ENCODE measurements at places on chromosomes 5 and 9.

GRCh38 chr9:120982836-120983235 is 56.2 kb upstream of the TRAF1 start:
- no peak for DNase-seq

- DNase-seq = peak; percentile 10
Observed at GRCh38 chr9:89311346-89312221, 589 bp downstream of the CKS2 start.

DNA sequence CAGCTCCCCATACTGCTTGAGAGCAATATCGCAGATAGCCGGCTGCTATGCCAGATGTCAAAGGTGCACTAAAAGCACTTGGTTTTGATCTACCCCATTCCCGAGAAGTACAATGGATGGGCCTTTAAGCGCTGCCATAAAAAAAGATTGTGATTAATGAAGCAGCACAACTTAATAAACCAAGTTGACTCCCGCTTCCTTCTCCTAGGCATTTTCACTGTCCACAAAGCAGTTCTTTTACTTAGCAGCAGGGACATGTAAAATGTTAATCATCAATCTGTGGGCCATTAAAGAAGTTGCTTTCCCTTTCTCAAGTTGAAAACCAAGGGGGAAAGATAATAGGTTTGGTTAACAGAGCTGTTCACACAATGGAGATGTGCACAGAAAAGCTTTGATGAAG is 176.4 kb downstream of the TRPM6 start:
- no peak for DNase-seq

DNA sequence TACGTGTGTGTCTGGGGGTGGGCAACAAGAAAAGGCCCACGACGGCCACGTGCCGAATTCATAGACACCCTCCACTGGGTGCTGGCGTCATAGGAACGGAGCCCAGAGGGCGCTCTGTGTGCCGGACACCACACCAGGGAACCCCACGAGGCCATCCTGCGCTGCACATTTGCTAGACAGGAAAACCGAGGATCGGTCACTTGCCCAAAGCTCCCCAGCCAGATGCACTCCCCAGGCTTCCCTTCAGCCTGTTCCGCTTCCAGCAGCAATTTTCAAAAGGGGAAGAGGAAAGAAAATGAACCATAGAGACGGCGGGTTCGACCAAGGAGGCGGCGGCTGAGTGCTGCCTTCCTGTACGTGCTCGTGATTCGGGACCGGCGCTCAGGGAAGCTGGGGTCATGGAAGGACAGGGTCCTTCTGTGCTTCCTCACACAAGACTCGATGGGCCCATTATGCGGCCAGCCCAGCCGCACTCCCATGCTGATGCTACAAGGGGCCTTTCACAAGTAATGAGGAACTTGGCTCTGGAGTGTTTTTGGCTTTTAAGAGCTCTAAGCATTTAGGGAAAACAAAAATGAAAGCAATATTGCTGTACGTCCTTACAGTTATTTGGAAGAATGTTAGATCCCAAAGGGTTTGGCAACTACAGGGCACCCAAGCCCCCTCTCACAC is 124.6 kb upstream of the SARDH start:
- DNase-seq = no peak

DNA sequence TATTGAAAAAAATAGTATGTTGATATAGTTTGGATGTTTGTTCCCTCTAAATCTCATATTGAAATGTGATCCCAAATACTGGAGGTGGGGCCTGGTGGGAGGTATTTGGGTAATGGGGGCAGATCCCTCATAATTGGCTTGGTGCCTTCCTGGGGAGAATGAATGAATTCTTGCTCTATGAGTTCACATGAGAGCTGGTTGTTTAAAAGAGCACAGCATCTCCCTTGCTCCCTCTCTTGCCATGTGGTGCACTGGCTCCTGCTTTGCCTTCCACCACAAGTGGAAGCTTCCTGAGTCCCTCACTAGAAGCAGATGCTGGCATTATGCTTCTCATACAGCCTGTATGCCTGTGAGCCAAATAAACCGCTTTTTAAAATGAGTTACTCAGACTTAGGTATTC is 154.8 kb downstream of the ADAMTS6 start:
- DNase-seq = no peak

DNA sequence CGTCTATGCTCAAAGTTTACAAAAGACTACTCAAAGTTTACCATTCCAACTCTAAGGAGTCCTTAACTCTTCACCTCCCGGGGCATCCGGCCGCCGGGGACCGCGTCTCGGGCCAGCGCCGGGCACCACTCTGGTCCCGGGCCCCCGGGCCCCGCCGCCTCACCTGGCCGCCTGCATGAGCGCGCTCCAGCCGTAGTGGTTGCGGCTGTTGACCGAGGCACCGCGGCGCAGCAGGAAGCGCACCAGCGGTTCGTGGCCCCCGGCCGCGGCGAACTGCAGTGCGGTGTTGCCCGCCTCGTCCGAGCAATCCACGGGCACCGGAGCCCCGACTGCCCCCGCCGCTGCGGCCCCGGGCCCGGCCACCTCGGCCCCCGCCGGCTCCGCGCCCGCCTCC is 388 bp downstream of the ANKS6 start:
- DNase-seq = no peak

DNA sequence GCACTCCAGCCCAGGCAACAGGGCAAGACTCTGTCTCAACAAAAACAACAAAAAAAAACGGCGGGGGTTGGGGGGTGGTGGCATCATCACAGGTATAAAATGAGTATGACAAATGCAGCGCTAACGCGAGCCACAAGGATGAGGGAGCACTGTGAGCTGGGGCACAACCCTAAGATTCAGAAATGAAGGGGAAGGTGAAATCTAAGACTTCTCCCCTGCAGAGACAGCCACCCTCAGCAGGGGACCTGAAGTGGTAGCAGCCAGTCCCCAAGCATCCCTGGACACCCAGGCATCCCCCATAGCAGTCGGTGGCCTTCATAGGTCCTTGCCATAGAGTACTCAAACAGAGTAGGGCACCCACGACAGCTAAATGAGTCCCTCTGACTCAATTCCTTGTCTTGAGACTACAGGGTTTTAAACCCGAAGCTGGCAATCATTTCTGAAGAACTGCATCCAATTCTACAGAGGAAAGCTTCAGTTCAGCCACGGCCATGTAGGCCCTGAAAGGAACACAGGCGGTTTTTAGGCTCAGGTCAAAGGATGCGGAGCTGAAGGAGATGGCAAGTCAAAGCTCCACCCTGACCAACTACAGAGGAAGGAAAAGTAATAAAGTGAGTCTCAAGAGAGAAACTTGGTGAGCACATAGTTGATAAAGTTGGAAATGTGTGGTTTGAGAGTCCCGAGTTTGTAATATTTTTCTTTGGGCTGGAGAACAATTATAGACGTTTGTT is 50.3 kb downstream of the MYO10 start:
- DNase-seq = no peak

DNA sequence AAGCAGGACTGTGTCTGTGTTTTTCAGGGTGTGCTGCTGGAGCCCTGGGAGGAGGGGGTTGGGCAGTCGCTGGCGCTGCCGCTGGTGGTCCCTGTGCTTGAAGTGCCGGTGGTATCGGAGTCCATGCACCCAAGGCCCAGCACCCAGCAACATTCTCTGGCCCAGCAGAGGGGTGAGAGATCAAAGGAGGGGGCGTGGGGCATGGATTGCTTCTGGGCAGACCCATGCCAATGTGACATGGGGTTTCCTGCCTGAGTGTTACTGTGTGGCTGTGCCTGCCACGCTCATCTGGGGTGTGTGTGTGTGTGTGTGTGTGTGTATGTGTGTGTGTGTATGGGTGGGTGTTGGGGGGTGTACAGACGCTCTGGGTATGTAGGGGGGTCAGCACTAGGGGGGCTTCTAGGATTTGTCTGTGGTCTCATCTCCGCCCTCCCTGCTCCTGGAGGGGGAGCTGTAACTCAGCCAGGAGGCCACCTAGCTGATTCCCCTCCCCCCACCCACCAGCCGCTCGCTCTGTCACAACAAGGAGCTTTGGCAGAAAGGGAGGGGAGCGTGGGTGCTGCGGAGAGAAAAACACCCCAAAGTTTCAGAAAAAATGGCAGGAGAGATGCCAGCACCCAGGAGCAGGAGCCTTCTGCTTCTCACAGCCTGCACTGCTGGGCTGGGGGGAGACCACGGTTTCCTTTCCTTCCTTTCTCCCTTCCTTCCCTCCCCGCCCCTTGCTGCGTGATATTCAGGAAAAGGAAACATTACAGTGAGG is 35.9 kb upstream of the HSPA9 start:
- peak; percentile 36 for DNase-seq

DNA sequence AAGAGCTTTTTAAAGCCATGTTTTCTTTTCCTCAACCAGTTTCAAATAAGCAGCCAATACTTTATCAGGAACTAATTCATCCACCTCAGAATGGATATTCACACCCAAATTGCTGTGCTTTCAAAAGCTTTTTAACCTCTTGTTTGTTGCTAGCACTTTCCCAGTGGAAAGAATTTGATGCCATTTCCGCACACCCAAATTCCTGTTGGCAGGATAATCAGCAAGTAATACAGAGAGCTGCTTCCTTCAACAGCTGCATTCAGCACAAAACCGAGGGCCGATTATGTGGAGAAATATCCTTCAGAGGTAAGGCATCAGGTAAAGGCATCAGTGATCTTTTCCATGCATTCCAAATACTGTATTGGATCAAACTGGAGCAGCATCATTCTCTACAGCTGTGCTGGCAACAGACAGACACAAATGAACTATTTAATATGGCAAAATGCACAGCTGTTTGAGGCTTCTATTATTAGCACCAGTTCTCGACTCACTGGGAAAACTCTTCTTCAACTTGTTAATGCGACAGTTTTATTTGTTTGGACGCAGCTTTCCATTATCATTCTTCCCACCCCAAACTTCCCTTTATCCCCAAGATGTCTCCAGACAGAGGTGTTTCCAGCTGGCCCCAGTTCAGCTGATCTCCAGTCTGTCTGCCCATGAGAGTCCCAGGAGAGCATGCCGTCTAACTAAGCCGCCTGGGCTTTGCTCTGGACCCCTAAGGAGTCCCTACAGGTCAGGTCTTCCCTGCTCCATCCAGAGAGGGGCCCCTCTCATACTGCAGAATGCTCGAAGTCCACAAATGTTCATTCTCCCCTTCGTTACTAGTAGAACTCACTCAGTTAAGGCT is 22.2 kb upstream of the MGAT1 start:
- DNase-seq = no peak

DNA sequence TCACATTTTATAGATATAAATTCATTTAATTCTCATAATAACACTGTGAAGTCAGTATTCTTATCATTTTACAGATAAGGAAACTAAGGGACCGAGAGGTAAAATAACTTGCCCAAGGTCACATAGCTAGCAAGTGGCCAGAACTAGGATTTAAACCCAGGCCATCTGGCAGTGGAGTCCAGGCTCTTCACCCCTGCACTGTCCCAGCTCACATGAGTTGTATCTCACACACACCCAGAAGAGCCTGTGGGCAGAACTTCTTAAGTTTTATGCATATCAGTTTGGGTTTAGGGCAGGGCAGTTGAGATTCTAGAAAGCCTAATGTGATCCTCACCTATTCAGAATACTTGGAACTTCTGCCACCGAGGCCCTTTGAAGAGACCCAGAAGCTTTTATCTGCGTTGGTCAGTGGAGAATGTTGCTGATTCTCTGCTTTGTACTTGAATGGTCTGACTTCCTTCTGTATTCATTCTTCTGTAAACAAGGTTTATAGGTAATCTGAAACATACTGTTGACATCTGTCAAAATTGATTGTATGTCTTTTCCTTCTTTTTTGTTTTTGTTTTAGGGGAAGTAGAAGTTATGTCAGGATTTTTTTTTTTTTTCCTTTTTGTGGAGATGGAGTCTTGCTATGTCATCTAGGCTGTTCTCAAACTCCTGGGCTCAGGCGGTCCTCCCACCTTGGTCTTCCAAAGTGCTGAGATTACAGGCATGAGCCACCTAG is 75.8 kb downstream of the KIAA1958 start:
- no peak for DNase-seq

DNA sequence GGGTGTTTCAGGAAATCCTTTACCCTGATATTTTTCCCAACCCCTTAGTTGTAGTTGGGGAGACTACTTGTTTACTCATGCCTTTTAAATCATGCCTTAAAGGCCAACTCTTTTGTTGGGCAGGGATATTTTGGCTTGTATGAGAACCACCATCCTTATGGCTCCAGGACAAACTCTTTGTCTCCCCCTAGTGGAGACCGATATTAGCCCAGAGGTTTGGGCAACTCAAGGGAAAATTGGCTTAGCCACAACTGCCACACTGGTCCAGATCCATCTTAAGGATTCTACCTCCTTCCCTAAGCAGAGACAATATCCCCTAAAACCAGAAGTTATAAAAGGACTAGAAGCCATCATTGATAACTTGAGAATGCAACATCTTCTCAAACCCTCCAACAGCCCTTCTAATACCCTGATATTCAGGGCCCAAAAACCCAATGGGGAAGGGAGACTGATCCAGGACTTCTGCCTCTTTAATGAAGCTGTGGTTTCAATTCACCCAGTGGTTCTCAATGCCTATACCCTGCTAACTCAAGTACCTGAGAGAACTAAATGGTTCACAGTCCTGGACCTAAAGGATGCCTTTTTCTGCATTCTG is 100.9 kb upstream of the HCN1 start:
- peak; percentile 37 for DNase-seq

DNA sequence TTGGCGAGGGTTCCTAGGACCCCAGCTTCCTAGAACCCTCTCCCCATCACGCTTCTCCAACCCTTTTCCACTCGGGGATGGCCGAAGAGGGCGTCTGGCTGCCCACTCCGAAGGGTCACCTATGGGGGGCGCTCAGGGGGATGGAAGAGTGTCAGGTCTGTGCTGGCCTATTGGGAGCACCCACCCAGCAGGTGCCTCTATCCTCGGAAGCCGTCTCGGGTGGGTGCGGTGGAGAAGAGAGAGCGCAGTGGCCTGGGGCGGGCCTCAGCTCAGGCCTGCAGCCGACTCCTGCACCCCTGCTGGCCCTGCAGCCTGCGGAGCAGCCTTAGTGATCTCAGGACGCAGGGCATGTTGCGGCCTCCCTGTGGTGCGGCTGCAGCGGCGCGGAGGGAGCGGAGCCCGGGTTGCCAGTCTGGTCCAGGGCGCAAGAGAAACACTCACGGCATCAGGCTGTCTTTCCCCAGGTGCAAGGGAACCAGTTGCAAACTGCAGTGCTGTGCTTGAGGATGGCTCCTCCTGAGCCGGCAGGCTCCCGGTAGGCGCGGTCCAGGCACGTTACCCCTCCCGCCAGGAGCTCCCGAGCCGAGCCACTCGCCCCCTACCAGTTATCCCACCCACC is 1.5 kb upstream of the IRX2 start:
- peak; percentile 55 for DNase-seq

DNA sequence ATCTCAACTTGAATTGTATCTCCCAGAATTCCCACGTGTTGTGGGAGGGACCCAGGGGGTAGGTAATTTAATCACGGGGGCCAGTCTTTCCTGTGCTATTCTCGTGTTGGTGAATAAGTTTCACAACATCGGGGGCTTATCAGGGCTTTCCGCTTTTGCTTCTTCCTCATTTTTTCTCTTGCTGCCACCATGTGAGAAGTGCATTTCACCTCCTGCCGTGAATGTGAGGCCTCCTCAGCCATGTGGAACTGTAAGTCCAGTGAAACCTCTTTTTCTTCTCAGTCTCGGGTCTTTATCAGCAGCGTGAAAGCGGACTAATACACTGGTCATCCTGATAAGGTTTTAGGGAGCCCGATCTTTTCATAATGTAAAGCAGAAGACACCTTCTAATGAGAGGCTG is 687.0 kb upstream of the FTMT start:
- DNase-seq = no peak
